ENCODE measurements at places on chromosomes 16 and 17.

DNA sequence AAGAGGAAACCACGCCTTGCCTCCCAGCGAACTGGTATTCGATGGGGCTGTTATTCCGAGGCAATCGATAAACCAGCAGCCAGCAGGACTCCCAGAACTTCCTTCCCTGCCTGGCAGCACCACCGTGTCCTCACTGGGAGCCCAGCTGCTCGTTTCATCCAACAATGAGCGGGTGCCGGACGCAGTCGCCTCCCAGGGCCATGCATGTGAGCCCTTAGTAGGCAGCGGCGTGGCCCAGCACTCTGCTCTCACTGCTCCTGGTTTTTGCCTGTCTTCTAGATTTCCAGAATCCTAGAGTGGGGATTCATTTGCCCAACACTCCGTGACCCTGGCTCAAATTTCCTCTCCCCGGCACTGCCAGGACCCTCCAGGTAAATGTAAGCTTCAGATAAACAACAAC, 29.1 kb upstream of the RASD1 start:
- no peak for DNase-seq

DNA sequence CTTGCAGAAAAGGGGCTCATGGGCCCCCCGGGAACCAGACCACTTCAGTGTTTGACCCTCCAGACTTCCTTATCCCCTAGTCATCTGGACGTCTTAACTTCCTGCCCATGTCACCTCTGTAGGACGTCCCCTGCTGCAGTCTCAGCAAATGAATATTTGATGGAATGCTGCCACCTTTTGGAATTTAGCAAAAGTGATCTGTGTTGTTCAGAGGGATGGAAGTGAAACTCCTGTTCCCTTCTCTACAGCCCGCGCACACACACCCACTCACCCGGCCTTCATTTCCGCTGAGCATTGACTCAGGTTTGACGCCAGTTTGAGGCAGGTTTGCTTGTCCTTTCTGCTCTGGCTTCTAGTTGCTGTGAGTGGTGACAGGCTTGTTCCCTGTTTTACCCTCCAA, 507.2 kb upstream of the EEF2KMT start:
- no peak for DNase-seq

DNA sequence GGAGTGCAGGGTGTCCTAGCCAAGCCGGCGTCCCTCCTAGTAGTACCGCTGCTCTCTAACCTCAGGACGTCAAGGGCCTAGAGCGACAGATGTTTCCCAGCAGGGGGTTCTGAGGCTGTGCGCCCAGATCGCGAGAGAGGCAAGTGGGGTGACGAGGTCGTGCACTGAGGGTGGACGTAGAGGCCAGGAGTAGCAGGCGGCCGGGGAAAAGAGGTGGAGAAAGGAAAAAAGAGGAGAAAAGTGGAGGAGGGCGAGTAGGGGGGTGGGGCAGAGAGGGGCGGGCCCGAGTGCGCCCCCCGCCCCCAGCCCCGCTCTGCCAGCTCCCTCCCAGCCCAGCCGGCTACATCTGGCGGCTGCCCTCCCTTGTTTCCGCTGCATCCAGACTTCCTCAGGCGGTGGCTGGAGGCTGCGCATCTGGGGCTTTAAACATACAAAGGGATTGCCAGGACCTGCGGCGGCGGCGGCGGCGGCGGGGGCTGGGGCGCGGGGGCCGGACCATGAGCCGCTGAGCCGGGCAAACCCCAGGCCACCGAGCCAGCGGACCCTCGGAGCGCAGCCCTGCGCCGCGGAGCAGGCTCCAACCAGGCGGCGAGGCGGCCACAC, at the start of gene MMP2:
TSS of gene MMP2 (plus strand) at position 372 of the 603 bp plus-strand sequence. CDS start 282 bp downstream, outside the sequence.
- no peak for DNase-seq

DNA sequence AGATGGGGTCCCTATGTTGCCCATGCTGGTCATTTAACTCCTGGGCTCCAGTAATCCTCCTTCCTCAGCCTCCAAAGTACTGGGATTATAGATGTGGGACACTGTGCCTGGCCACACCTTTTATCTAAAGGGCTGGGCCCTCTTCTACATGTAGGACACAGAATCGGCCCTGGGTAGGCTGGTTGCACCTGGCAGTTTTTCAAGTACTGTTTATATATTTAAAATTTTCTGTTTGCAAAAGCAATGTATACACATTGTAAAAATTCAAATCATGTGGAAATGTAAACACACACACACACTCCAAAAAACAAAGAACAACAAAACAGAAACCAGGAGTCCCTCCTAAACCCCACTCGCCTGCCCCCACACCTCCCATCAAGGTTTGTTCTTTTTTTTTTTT, 28.1 kb upstream of the SIAH1 start:
- DNase-seq: no peak

DNA sequence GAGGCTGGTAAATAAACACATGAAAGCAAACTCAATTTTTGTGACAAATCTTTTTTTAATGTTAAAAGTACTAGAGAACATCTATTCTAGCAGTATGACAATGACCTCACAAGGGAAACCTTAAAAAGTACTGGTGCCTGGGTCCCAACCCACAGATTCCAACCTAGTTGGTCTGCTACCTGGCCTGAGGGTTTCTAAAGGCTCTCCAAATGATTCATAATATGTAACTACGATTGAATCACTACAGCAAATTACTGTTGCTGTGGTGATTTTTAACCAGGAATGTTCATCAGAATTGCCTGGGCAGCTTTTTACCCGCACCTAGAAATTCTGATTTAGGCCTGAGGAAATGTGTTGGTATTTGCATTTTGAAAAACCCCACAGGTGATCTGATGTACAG, 26.1 kb downstream of the CDR2 start:
- no peak for DNase-seq

DNA sequence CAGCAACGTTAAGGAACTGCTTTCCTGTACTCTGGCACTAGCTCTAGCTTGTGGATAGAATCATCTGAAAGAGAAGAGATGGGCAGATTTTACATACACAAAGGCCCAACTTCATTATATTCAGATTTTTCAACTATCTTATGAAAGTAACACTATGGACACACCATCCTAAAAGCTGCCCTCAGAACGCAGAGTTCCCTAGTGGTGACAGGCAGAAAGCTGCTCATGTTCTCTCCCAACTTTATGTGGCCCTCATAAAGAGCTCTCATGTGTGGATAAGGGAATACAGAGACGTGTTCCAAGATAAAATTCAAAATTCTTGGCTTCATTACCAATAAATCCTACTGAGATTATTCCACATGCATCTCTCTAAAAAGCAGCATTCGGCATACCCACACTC, 1.5 kb downstream of the CFAP20 start:
- no peak for DNase-seq

- DNase-seq: no peak
Measured at GRCh38 chr16:53374800-53375199, 59.5 kb upstream of the RBL2 start.

DNA sequence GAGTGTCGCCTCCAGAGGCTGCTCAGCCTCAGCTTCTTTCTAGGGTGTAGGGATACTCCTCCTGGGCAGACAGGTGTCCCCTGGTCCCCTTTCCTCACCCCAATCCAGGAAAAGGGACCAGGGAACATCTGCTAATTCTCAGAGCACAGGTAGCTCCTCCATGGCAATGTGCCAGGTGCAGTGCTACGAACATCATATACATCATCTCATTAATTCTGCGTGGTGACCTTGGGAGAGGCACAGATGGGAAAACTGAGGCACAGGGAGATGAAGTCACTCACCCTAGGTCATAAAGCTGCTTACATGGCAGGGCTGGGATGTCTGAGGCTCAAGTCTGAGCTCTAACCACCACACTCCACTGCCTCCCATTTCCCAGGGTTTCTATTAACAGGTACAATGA, 11.7 kb downstream of the HDAC5 start:
- DNase-seq: no peak

- no peak for DNase-seq
Measured at GRCh38 chr16:14284930-14285512, 213.9 kb downstream of the MRTFB start.

- peak; percentile 49 for DNase-seq
Measured at GRCh38 chr16:74107795-74108610, 188.6 kb upstream of the PSMD7 start.

GRCh38 chr16:89573826-89574680, 1.5 kb upstream of the CPNE7 start:
- no peak for DNase-seq

DNA sequence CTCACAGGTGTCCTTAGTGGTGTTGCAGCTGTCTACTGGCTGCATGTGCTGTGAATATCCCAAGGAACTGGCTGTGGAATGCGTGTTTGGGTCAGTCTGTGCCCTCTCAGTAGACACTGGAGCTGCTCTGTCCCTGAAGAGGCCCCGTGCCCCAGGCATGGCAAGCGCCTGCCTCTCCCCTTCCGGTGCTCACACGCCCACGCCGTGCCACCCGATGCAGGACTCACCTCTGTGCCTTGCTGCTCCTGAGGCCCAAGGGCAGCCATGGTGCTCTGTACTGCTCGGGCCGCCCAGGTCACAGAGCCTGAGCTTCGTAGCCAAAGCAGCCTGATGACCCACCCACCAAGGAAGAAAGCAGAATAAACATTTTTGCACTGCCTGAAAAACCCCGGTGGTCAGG, 10.0 kb downstream of the RGS11 start:
- DNase-seq: no peak

- peak; percentile 99 for DNase-seq
Measured at GRCh38 chr17:3668279-3669084, at the start of the genes EMC6 and TAX1BP3. Gene EMC6 (plus strand): TSS chr17:3668812. CDS start chr17:3669147, 335 bp downstream. Gene TAX1BP3 (minus strand): TSS chr17:3668578. CDS start chr17:3668526, 52 bp downstream.

- no peak for DNase-seq
Measured at GRCh38 chr17:32820440-32820839, 56.5 kb downstream of the MYO1D start.

DNA sequence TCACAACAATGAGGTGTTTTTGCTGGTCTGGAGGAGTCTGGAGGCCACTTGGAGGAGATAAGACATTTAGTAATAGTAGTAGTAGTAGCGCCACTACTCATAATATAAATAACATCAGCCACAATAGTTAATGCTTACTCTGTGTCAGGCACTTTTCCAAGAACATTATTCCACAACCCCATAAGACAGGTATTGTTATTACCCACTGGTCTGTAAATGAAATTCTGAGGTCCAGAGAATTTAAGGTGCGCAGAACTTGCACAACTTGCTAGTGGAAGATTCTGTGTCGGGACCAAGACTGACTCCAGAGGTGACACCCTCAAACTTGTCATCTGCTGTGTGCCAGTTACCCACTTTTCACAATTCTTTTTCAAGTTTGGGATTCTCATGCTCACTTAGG, 106.5 kb downstream of the MRM1 start:
- no peak for DNase-seq

DNA sequence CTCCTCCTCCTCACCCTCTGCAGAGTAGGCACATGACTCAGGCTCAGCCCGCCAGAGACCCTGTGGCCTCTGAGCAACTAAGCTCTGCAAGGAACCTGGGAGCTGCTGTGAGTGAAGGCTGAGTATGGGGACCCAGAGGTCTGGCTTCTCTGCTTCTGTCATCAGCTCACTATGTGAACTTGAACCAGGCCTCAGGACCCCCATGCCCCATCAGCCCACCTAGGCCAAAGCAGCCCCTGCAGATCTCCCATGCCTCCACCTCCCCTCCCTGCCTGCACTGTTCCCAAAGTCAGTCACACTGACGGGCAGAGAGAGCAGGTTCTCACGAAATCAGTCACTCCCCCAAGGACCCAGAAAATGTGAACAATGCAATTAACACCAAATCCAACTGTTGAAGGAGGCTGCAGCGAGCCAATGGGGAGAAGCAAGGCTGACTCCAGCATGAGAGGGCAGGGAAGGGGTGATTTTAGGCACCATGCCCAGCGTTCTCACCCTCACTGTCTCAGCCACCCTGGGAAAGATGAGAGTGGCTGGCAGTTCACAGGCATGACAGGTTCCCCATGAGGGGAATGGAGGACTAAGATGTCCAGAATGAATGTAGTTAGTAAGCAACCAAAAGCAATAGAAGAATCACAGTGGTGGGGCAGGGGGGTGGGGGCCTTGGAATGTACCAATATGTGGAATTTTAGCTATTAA, 60.6 kb downstream of the BEAN1 start:
- DNase-seq: no peak

DNA sequence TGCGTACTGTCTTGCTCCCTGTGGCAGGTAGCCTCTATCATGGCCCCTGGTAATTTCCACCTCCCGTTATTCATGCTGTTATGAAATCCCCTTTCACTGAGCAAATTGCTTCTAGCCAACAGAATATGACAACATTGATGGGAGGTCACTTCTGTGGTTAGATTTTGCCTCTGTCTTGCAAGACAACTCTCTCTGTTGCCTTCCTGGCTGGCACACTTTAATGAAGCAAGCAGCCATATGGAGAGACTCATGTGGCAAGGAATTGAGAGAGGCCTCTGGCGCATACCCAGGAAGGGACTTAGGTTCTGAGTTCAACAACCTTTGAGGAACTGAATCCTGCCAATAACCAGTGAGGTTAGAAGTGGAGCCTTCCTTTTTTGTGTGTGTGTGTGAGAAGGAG, 51.8 kb upstream of the GPRC5B start:
- no peak for DNase-seq

DNA sequence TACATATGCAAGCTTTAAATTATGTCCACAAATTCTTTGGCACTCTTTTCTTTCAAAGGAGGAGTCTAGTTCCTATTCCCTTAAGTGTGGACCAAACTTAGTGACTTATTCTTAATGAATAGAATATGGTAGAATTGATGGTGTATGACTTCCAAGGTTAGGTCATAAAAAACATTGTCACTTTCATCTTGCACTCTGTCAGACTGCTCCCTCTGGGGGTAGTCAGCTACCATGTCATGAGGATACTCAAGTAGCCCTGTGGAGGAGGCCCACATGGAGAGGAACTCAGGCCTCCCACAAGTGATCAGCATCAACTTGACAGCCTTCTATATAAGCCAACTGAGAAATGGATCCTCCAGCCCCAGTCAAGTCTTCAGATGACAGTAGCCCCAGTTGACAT, 58.0 kb upstream of the SCNN1B start:
- DNase-seq: no peak

- peak; percentile 41 for DNase-seq
Measured at GRCh38 chr16:67910158-67910557, 17.1 kb downstream of the PSKH1 start.

- DNase-seq: no peak
Measured at GRCh38 chr16:71179569-71179968, 51.0 kb downstream of the HYDIN start.

GRCh38 chr17:77742579-77742978, 215.9 kb upstream of the TNRC6C start:
- no peak for DNase-seq

- DNase-seq: no peak
Measured at GRCh38 chr17:5862395-5862794, 207.8 kb upstream of the WSCD1 start.

- no peak for DNase-seq
Measured at GRCh38 chr16:4501071-4501478, 24.9 kb downstream of the HMOX2 start.

GRCh38 chr17:7673239-7673638, 14.1 kb downstream of the TP53 start:
- peak; percentile 44 for DNase-seq
